ENCODE measurements at places on chromosomes 1 and 21.

- no peak for DNase-seq
Measured at GRCh38 chr1:232145768-232146167, 484.2 kb downstream of the SIPA1L2 start.

DNA sequence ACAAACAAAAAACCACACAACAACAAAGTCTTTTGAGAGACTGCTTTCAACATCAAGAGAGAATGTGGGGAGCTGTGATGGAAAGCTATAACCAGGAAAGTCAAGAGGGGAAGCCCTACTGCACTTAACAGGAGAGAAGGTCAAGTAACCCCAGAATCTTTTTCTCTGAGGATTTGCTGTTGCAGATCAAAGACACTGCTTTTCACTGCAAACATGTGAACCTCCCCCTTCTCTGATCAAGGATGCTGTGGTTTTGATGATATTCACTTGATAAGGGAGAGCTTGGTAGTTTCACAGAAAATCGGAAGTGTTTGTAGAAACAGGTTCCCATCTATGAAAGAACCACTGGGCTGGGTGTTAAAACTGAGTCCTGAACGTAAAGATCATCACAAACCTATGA lies 4.8 kb downstream of the ETV3 start:
- DNase-seq = no peak

- no peak for DNase-seq
Measured at GRCh38 chr21:45631540-45631939, 12.0 kb upstream of the PCBP3 start.

GRCh38 chr1:23019863-23020625 lies 776 bp downstream of the KDM1A start:
- DNase-seq = peak; percentile 8

GRCh38 chr1:100462326-100463025 lies 75.5 kb upstream of the GPR88 start:
- no peak for DNase-seq
